Uterus (tissue), 4 donors: ENCODE measurements at places on chromosomes 7 and 10.

DNA sequence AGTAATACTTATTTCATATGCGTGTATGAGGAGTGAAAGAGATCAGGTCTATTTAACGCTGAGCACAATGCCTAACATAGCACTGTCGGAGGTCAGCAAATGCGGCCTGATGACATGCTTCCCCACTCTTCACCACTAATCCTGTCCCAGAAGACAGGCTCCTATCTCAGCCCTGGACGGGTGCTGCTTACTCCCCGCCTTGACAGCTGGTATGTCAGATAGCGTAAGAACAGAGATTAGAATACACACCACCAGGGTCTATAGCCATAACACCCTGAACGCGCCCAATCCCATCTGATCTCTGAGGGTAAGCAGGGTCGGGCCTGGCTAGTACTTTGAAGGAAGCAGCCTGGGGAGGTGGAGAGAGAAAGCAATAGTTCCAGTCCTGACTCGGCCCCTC, 32.3 kb upstream of the TM9SF3 start:
- no peak for DNase-seq

DNA sequence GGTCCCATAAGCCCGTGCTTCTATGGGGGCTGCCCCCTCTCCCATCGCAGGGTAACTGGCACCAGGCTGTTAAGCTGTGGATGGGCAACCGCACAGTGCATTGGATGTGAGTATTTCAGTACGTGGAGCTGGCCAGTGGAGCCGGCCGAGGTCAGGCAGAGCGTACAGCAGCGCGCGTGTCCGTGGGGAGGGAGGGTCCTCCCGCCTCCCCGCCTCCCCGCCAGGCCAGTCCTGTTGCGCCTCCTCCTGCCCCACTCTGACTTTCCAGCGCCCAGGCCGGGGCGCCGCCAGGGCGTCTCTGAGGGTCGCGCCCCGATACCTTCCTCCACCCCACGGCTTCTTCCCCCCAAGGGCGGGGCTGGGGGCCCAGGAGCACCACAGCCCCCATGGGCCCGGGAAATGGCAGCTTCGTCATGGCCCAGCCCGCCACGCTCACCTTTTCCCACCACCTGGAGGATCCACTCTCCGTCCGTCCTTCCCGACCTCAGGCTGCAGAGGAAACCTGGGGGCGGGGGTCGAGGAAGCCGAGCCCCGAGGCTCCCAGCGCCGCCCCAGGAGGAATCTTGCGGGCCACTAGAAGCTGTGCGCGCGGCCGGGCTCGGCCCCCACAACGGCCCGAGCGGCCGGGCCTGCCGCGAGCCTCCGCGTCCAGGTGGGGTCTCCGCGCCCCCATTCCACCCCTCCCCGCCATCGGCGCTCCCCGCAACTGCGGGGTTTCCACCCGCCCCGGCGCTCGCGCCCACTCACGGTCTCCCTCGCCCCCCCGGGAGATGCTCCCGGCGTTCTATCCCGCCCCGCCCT, 831 bp upstream of the PFKP start:
- DNase-seq, result peak; percentile 32

DNA sequence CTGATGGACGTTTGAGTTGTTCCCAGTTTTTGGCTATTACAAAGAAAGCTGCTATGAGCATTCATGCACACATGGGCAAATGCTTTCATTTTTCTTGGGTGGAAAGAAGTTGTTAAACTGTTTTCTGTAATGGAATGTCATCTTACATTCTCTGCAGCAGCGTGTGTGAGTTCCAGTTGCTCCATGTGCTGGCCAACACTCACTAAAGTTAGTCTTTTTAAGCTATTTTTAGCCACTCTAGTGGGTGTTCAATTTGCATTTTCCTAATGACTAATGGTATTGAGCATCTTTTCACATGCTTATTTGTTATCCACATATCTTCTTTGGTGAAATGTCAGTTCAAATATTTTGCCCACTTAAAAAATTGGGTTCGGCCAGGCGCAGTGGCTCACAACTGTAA, 82.8 kb upstream of the COL13A1 start:
- no peak for DNase-seq

DNA sequence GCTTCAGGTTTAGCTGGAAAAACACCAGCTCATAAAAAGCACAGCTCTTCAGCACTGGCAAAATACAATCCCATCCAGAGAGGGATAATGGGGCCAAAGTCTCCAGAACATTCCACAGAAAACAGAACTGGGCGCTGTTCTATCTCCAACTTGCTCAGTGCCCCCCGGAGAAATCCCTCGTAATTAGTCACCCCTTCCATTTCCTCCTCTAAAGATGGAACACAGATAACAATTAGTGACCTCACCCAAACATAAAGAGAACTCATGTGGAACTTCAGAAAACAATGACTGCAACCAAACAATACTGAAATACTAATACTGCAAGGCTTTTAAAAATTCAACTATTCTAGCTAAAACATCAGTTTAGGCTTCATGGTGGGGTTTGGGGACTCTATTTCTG, 46.3 kb downstream of the KIAA1549 start:
- no peak for DNase-seq

GRCh38 chr7:138072726-138073125, 3.5 kb upstream of the AKR1D1 start:
- DNase-seq, result no peak
